D721Med (cell line): ENCODE measurements at places on chromosomes 6 and 20.

DNA sequence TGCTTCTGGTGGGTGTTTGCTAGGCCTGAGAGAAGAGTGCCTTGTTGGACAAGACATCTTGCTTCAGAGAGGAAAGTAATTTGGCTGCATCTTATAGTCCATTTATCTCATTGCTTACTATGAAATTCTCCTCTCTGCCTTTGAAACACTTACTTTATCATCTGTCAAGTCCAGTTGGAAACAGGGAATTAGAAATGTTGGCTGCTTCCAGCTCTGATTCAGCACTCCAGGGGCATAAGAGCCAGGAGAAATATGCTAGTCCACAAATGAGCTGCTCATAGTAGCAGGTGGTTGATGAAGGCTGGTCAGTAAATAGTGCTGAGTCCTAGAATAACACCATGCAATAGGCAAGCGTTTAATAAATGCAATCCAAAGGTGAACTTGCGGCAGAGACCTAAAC lies 227.1 kb downstream of the SLC35F1 start:
- no peak for DNase-seq

DNA sequence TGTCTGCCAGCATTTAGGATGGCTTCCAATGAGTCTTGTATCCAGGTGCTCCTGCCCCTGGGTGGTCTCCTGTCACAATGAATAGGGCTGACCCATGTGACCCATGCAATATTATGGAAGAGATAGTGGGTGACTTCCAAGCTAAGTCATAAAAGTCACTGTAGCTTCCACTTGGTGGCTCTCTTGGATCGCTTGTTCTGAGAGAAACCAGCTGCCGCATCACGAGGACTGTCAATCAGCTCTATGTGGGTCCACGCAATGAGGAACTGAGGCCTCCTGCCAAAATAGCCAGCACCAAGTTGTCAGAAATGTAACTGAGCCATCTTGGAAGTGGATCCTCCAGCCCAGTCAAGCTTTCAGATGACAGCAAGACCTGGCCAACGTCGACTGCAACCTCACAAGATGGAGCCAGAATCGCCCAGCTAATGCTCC lies 14.9 kb upstream of the MATN4 start:
- no peak for DNase-seq

- no peak for DNase-seq
Measured at GRCh38 chr6:138455746-138456400, 43.4 kb downstream of the NHSL1 start.

- DNase-seq, result no peak
Measured at GRCh38 chr6:22145376-22145775, 151.5 kb downstream of the PRL start.

- no peak for DNase-seq
Measured at GRCh38 chr6:56890683-56891429, 64.1 kb upstream of the BEND6 start.

DNA sequence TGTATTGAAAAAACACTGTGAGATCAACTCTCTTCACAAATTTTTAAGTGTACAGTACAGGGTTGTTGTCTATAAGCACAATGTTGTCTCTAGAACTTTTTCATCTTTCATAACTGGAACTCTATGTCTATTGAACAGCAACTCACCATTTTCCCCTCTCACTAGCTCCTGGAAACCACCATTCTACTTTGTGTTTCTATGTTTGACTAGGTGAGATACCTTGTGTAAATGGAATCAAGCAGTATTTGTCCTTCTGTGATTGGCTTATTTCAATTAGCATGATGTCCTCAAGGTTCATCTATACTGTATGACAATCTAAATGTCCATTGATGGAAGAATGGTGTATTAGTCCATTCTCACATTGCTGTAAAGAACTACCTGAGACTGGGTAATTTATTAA lies 210.1 kb upstream of the FUT9 start:
- DNase-seq, result no peak

DNA sequence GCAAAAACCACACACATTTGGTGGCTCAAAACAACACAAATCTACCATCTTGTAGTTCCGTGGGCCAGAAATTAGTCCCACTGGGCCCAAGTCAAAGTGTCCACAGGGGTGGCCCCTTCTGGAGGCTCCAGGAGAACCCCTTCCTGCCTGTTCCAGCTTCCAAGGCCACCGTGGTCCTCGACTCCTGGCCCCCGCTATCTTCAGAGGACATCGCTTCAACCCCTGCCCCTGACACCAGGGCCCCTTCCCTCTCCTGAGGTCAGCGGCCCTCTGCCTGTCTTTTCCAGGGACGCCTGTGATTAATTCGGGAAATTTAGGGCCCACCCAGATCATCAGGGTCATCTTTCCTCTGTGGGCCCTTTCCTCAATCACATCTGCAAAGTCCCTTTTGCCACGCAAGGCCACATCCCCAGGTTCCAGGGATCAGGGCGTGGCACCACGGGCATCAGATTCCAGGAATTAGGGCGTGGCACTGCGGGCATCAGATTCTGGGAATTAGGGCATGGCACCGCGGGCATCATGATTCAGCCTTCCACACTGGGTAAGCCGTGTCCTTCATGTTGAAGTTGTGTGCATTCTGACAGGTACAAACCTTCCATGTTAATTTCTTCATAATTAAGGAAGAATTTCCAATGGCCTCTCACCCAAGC lies 59.9 kb upstream of the SMOC2 start:
- no peak for DNase-seq

DNA sequence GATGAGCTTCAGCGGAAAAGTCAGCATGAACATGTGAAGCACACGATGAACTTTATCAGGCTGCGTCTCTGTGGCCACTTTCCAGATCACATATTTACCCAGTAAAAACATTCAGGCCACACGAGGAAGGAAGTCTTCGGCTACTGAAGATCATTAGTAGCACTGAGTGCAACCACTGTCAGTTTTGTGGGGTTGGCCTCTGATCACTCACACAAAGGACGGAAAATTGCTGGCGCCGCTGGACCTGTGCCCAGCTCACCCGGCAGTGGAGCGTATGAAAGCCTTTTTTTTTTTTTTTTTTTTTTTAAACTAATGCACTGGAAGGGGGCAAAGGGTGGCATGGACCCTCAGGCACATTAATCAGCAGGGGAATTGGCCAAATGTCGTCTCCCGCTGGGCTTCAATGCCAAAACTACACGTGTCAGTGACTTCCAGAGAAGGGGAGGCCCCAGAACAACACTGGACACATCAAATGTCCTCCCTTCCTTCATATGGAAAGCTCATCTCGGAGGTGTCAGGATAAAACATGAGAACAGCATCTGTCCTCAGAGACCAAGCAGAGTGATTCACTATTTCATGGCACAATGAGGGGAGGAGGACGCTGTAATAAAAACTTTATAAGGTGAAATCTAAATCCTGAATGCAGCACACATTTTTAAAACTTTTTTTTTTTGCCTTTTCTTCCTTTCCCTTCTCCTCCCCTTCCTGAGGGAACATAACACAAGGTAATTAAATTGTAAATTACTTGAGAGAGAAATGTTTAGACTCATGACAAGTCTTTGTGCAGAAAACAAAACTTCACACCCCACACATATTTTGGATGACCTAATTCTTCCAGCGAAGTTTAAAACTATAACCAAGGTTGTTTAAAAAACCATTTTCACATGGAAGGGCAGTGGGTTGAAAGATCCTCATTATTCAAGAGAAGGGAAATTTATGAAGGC lies 223.4 kb downstream of the FOXC1 start:
- DNase-seq, result no peak

DNA sequence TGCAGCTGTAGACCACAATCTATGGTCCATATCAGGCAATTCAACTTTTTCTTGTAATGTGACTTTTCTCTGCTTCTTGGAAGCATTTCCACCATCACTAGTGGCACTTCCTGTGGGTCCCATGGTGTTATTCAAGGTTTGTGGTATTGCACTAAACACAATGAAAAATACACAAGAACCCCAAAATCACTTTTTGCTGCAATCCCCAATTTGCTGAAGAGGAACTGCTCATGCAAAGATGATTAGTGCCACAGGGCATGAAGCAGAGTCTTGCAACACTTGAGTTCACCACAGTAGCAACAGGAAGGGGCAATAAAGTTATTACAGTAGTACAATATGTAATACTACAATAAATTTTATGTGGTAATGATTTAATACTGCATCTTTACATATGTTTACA lies 16.8 kb upstream of the TAAR1 start:
- DNase-seq, result no peak

DNA sequence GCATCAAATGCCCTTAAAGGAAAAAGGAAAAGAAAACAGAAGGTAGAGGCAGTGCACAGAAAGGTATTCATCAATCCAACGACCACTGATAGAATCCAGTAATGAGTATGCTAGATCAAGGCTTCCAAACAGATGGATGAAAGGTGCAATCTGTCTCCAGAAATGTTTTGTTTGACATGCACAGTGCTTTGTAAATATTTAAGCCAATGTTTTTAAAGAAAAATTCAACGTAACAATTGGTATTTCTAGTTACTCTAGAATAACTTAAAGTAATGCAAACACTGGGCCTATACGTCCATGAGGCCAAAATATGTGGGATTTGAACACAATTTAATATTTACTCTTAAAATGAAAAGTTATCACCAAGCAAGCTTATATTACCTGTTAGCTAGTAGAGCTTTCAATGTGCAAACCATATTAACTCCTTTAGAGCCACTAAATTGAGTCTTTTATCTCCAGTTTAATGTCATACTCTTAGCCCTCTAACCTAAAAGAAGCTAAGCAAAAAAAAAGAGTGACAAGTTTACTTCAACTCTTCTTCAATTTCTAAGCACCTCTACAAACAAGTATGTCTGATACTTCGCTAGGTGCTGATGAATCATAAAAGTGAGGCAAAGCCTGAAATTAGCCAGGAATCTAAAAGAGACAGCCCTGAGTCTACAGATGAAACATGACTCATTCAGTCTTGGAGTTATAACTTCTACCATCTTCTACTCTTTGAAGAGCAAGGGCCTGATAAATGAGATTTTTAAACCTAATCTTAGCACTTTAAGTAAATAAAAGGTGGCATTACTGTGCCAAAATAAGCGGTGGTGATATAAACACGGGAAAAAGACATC lies 169.8 kb downstream of the PTPRK start:
- DNase-seq, result no peak

GRCh38 chr6:109912952-109913351 lies 65.2 kb upstream of the GPR6 start:
- no peak for DNase-seq

DNA sequence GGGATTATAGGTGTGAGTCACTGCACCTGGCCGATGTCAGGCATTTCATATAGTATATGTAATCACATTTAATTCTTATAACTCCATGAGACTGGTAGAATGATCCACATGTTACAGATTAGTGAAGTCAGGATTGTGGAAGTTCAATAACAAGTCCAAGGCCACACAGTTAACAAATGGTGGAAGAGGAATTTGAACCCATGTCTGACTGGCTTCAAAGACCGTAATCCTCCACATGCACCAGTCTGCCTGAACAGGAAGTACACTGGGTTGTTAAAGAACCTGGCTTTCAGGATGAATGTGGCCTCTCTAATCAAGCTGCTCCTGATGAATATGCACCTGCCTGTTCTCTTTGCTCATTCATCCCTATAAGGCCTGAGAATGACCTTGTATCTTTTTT lies 122.0 kb upstream of the HDAC2 start:
- no peak for DNase-seq

DNA sequence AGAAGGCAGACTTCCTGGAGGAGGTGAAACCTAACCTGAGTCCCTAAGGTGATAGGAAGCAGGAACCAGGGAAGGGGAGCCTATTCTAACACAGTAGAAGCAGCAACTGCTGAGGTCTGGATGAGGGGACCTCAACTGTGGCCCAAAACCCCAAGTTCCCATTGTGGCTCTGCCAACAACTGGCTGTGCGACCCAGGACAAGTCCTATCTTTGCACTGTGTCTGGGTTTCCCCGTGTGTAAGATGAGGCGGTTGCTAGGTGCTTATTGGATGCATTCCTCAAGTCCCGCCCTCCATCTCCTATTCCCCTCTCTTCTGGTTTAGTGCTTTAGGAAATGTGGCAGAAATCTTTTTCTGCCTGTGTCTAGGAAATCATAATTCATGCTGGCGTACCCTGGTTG lies 52.2 kb upstream of the TTPAL start:
- no peak for DNase-seq

DNA sequence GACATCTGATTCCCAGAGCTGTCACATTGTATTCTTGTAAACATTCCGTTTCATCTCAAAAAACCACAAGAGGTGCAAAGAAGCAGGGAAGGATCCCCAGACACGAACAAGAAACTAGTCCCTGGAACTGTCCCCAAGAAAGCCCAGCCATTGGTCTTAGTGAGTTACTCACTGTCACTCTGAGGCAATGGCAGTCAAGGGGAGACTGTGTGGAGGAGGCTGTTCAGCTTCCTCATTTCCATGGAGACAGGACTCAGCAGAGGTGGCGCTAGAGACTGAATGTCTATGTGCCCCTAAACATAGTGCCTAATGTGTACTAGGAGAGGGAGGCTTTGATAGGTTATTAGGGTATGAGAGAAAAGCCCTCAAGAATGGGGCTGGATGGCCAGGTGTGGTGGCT lies 11.1 kb downstream of the ULBP1 start:
- no peak for DNase-seq

GRCh38 chr6:2534406-2535042 lies 216.2 kb downstream of the MYLK4 start:
- DNase-seq, result no peak
